Aorta (tissue), 5 donors: ENCODE measurements at places on chromosomes 1 and 21. TPM values are rescaled to one million over a fixed set of nuclear protein-coding genes. Genes with fewer than 3 reads are reported as not detected.

KCNN3 gene
- total RNA-seq: 4.7 TPM

PRAMEF13 gene
- not detected for total RNA-seq

CASQ1 gene
- 4.4 TPM for total RNA-seq

DIRAS3 gene
- 2.1 TPM for total RNA-seq

ICOSLG gene
- 3.9 TPM for total RNA-seq

SERPINC1 gene
- not detected for total RNA-seq

SFN gene
- total RNA-seq: 7.6 TPM

HSPA6 gene
- total RNA-seq: 9.0 TPM

KCNK1 gene
- 7.0 TPM for total RNA-seq

MPC2 gene
- total RNA-seq: 37.3 TPM

GRCh38 chr1:193181985-193182384, 4.4 kb downstream of the B3GALT2 start:
- H3K36me3 ChIP-seq: no peaks in the 10 kb centered on the region
- DNase-seq: no peak
- no peak overlapping the region for H3K27ac ChIP-seq
- H3K4me3 ChIP-seq: no peak overlapping the region

- no peaks in the 10 kb centered on the region for H3K36me3 ChIP-seq
- no peak overlapping the region for H3K27ac ChIP-seq
- no peaks in the 10 kb centered on the region for H3K27me3 ChIP-seq
- H3K4me3 ChIP-seq: no peak overlapping the region
- DNase-seq: no peak
Measured at GRCh38 chr1:162687870-162688269, 55.6 kb downstream of the DDR2 start.

GRCh38 chr1:58456470-58456869, 90.1 kb downstream of the OMA1 start:
- no peaks in the 10 kb centered on the region for H3K27me3 ChIP-seq
- H3K4me1 ChIP-seq: no peaks in the 10 kb centered on the region

DNA sequence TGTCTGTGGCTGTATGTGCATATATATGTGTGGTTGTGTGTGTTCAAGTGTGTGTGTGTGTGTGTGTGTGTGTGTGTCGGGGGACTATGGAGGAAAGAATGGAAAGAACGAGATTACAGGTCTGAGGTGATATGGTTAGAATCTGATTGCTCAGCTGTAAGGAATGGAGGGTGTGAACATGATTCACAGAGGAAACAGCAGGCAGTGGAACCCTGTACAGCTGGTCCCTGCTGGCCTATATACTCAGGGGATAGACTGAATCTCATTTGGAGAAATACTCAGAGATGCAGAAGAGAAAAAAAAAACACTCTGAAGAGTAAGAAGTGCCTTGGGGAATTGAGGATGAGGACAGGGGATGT, 180.1 kb upstream of the ESRRG start:
- no peaks in the 10 kb centered on the region for H3K27me3 ChIP-seq
- no peak for DNase-seq
- H3K4me1 ChIP-seq: no peaks in the 10 kb centered on the region

GRCh38 chr1:109395602-109396512, 1.9 kb downstream of the SORT1 start:
- H3K27ac ChIP-seq: peak overlapping the region; percentile 95
- no peaks in the 10 kb centered on the region for H3K27me3 ChIP-seq
- H3K36me3 ChIP-seq: no peaks in the 10 kb centered on the region
- peaks cover 3% of the 10 kb centered on the region for H3K4me1 ChIP-seq
- peak overlapping the region; percentile 96 for H3K4me3 ChIP-seq

DNA sequence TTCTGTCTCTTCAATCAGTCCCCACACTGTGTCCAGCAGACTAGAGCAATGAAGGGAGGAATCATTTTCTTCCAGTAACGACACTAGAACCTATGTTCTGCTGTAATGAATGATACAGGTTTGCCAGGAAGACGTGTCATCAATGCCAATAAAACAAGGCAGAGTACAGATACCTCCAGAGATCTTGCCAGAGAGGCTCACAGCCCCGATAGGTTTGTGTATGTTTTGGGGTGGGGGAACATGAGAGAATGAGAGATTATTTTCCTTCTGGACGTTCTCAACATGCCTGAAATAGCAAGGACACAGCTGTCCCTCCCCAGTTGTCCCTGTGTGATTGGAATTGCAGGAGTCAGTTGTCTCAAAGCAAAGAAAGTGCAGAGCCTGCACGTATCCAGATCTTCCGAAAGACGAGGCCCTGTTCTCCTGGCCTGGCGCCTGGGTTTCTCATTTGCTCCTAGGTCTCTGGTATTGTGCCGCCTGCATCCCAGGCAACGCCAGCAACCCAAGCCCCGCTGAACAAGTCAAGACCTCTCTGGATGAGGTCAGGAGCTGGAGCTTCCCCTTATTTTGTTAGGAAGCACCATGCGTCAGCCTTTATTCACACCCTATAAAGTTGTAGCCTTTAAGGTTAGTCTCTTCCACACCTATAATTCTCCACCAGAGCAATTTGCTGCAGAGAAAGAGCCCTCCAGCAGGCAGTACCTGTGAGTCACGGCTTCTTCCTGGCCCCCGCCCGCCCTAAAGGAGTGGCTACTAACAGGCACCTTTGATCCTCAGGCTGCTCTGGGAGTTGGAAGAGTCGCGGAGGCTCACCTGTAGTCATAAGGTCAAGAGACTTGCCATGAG, 130.5 kb downstream of the TOMM20 start:
- no peaks in the 10 kb centered on the region for H3K27me3 ChIP-seq
- no peaks in the 10 kb centered on the region for H3K36me3 ChIP-seq
- H3K4me3 ChIP-seq: no peak overlapping the region
- DNase-seq: peak; percentile 88
- peak overlapping the region; percentile 94 for H3K27ac ChIP-seq

DNA sequence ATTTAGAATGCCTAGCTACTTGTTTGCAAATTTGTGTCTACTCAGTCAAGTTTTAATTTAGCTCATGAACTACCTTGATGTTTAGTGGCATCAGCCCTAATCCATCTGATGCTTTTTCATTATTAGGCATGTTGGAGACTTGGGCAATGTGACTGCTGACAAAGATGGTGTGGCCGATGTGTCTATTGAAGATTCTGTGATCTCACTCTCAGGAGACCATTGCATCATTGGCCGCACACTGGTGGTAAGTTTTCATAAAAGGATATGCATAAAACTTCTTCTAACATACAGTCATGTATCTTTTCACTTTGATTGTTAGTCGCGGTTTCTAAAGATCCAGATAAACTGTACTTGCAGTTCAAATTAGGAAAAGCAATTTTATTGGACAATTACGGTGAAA, 7.6 kb downstream of the SOD1 start:
- H3K27me3 ChIP-seq: no peaks in the 10 kb centered on the region
- no peak for DNase-seq
- H3K27ac ChIP-seq: no peak overlapping the region
- H3K4me1 ChIP-seq: peaks cover 1% of the 10 kb centered on the region
- H3K36me3 ChIP-seq: peaks cover 6% of the 10 kb centered on the region

- DNase-seq: no peak
- H3K4me3 ChIP-seq: no peak overlapping the region
- no peaks in the 10 kb centered on the region for H3K4me1 ChIP-seq
- H3K27ac ChIP-seq: no peak overlapping the region
- no peaks in the 10 kb centered on the region for H3K36me3 ChIP-seq
Measured at GRCh38 chr1:21570885-21571284, 61.7 kb downstream of the ALPL start.

DNA sequence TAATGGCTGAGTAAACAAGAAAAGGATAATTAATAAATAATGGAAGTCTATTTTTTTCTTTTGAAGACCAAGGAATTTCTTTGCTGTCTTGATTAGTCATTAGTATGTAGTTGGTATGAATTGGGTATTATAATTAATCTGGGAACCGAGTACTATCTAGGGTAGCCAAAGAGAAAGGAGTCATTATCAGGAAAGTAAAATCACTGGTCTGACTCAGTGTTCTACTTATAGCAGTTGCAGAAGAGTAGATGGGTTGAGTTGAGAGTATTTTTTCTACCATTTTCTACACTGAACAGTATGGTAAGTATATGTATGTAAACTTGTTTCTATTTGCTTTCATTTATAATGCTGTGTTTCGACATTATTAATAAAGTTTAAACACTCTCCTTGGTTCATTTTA, 26.6 kb downstream of the CDC14A start:
- H3K27ac ChIP-seq: no peak overlapping the region
- peaks cover 2% of the 10 kb centered on the region for H3K4me1 ChIP-seq
- DNase-seq: no peak
- H3K4me3 ChIP-seq: no peak overlapping the region

GRCh38 chr1:244952280-244952933, 88.1 kb upstream of the HNRNPU start:
- no peak overlapping the region for H3K4me3 ChIP-seq
- DNase-seq: no peak
- H3K4me1 ChIP-seq: no peaks in the 10 kb centered on the region
- no peak overlapping the region for H3K27ac ChIP-seq
- H3K27me3 ChIP-seq: no peaks in the 10 kb centered on the region

GRCh38 chr1:247115545-247115944, 11.4 kb upstream of the ZNF669 start:
- H3K27ac ChIP-seq: no peak overlapping the region
- no peak for DNase-seq
- no peaks in the 10 kb centered on the region for H3K27me3 ChIP-seq
- H3K36me3 ChIP-seq: no peaks in the 10 kb centered on the region
- H3K4me3 ChIP-seq: no peak overlapping the region

DNA sequence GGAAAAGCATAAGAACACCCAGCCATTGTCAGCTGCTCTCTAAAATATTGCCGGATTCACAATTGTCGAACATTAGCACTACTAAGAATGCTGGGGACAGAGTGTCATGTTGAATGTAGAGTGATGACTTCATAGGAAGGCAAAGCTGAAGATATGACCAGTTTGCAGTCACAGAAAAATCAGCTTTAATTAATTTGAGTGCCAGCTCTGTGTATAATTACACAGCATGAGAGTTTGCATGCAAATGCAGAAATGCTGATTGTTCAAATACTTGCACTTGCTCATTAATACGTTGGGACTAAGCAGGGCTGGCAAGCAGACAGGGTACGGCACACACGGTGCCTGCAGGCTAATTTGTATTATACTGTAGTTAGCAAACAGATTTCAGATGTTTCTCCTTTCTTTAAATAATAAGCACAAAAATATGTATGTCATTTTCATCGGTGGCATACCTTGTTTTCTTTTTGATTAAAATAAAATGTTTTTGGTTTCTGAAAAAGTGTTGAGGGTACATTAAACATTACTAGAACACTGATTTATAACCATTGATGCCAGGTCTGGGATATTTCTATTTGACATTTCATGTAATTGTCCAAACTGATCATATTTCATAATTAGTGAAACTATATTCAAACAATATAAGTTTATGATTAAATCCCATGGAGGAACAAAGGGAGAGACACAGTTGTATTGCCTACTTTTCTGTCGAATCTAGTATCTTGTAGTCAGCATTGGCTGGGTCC, 99.8 kb upstream of the ADGRL2 start:
- no peak for DNase-seq
- no peaks in the 10 kb centered on the region for H3K27me3 ChIP-seq
- no peaks in the 10 kb centered on the region for H3K36me3 ChIP-seq
- H3K4me1 ChIP-seq: no peaks in the 10 kb centered on the region

DNA sequence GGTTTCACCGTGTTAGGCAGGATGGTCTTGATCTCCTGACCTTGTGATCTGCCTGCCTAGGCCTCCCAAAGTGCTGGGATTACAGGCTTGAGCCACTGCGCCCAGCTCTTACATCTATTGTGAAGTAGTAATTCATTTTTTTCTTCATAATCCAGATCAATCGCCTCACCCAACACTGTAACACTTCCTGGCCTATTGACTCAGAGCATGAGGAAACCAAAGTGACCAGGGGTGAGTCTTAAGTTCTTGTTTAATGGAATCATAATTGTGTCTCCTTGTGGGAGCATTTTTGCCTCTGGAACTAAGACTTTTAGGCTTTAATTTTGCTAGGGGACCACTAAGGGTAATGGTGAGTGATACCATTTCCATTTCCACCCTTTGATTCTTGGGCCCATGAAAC, 27.4 kb downstream of the TNFSF18 start:
- H3K4me1 ChIP-seq: no peaks in the 10 kb centered on the region
- H3K27ac ChIP-seq: no peak overlapping the region
- H3K4me3 ChIP-seq: no peak overlapping the region
- no peak for DNase-seq
- no peaks in the 10 kb centered on the region for H3K27me3 ChIP-seq

GRCh38 chr1:225845097-225845496, 35.2 kb downstream of the EPHX1 start:
- DNase-seq: peak; percentile 42
- H3K4me1 ChIP-seq: no peaks in the 10 kb centered on the region
- H3K27ac ChIP-seq: no peak overlapping the region
- no peaks in the 10 kb centered on the region for H3K27me3 ChIP-seq

DNA sequence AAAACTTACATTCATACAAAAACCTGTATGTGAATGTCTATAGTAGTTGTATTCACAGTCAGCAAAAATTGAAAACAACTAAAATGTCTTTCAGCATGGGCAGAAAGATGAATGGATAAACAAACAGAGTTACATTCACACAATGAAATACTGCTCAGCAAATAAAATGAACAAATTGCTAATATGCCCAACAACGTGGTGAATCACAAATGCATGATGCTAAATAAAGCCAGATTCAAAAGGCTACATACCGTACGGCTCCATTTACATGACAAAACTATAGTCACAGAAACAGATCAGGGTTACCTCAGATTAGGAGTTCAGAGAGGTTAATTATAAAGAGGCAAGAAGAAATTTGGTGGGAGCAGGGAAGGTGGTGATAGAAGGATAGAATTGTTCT, 100.7 kb upstream of the KCTD3 start:
- H3K27me3 ChIP-seq: no peaks in the 10 kb centered on the region
- no peak for DNase-seq
- H3K27ac ChIP-seq: no peak overlapping the region
- no peaks in the 10 kb centered on the region for H3K36me3 ChIP-seq

GRCh38 chr1:204268101-204268500, 54.3 kb upstream of the GOLT1A start:
- H3K27ac ChIP-seq: no peak overlapping the region
- no peak overlapping the region for H3K4me3 ChIP-seq
- H3K27me3 ChIP-seq: no peaks in the 10 kb centered on the region
- peak; percentile 49 for DNase-seq
- H3K36me3 ChIP-seq: no peaks in the 10 kb centered on the region
- no peaks in the 10 kb centered on the region for H3K4me1 ChIP-seq

DNA sequence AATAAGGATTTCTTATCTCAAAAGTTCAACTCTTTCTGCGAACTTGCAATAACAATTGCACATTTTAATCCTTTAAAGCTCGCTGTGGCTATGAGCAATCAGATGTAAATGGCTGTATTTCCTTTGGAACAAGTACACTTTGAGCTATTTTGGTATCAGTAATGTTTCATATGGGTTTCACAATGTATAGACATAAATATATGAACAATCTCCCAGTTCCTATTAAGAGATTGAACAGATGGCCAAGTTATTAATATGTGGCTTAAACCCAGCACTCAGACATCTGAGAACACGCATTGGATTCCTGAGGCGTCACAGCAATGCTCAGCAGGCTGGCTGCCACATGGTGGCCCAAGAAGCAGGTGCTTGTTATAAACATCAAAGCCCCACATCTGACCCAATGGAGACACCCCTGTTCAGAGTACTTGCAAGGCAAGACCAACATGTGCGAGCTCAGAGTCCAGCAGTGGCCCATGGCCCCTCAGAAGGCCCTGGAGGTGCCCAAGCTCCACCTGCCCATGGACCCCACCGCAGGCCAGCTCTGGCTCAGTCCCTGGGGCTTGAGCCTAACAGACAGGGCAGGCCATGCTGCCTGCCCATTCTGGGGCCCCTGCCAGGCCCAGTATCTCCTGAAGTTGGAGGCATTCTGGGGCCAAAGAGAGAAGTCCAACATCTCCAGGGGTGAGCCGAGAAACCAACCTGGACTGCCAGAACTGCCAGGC, 23.7 kb downstream of the PSMG1 start:
- no peaks in the 10 kb centered on the region for H3K27me3 ChIP-seq
- H3K4me1 ChIP-seq: peaks cover 3% of the 10 kb centered on the region
